Endothelial cell of umbilical vein (primary cell): ENCODE measurements at places on chromosomes 4 and X. TPM values are rescaled to one million over a fixed set of nuclear protein-coding genes. Genes with fewer than 3 reads are reported as not detected.

GRCh38 chrX:65697211-65697641 is 29.8 kb downstream of the MSN start:
- DNase-seq, result no peak

- DNase-seq, result no peak
Observed at GRCh38 chrX:68570598-68570997, 71.7 kb downstream of the YIPF6 start.

DNA sequence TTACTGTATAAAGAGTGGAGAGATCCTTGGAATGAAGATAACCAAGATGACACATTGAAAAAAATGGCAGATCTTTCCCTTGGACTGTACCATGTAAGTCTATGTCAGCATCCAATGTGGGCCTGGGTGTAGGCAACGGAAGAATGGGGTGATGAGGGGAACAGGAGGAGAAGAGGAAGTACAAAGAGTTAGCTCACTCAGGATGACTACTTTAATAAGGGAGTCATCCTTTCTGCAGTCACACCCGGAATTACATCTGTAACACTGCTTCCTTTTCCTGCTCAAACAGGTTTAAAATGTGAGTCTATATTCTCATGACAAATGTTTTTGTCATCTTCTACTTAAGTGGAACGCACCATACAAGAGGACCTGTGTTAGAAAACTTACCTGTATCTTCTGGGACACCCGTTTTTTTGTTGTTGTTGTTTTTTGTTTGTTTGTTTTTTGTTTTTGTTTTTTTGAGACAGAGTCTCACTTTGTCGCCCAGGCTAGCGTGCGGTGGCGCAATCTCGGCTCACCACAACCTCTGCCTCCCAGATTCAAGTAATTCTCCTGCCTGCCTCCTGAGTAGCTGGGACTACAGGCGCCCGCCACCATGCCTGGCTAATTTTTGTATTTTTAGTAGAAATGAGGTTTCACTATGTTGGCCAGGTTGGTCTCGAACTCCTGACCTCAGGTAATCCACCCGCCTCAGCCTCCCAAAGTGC is 18.0 kb downstream of the HPSE start:
- no peak for DNase-seq

- peak; percentile 49 for DNase-seq
Observed at GRCh38 chrX:70433848-70434351, 10.7 kb upstream of the DLG3 start.

AMBN gene
- polyA plus RNA-seq, result not detected in 2 replicates

- DNase-seq, result peak; percentile 42
Observed at GRCh38 chrX:22314692-22315091, 42.0 kb downstream of the CBLL2 start.

ASB11 gene
- polyA plus RNA-seq, result 0.06 TPM in 1 of 2 replicates, not detected in the other

FAM193A gene
- 12.3 TPM in 2 replicates for polyA plus RNA-seq

GPRASP1 gene
- 0.32 and 0.33 TPM in 2 replicates for polyA plus RNA-seq

FMR1NB gene
- not detected in 2 replicates for polyA plus RNA-seq

TRPC5OS gene
- not detected in 2 replicates for polyA plus RNA-seq

DNA sequence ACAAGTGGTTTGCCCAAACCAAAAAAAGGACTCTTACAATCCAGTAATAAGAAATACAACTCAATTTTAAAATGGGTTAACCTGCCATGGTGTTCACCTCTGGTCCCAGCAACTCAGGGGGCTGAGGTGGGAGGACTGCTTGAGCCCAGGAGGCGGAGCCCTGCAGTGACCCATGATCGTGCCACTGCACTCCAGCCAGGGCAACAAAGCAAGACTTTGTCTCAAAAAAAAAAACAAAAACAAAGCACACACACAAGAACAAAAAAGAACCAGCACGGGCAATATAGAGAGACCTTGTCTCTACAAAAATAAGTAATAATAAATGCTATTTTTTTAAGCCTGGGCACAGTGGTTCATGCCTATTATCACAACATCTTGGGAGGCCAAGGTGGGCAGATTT is 28.7 kb downstream of the ARAP2 start:
- no peak for DNase-seq

SGMS2 gene
- 33.2 and 39.1 TPM in 2 replicates for polyA plus RNA-seq

- peak; percentile 27 for DNase-seq
Observed at GRCh38 chr4:168488869-168489274, 8.0 kb upstream of the PALLD start.

REELD1 gene
- polyA plus RNA-seq, result not detected in 2 replicates

- no peak for DNase-seq
Observed at GRCh38 chrX:112768563-112768962, 72.1 kb downstream of the AMOT start.

DNA sequence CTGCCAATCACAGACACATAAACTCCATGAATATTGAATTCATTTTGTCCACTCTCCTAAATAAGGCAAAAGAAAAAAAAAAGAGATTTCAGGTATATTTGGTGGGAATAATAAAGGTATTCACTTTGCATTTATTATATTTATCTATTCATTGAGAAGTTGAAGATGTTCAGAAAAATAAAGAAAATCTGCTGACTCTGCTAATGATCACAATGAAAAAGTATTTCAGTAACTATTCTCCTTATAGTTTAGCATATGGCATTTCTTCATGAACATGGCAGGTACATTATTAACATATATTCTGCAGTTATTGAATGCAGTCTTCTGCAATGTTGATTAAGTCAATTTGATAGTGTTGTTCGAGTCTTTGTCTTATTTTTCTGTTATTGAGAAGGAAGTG is 202.5 kb upstream of the ANKRD50 start:
- no peak for DNase-seq

DNA sequence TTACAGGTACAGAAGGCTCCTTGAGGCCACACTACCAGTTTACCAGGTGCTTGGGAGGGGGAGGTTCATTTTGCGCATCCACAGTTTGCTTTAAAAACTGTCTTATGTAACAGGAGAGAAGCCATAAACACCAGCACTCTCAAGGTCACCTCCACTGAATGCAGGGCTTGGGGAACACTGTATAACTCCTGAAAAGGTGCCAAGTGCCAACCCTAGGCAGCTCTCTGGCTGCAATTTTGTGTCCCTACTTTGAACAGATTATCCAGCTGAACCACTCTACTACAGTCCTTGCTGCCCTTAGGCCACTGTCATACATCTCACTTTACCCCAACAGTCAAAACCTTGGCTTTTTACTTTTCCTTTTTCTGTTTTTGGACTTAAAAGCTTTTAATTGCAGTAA is 507.9 kb downstream of the SMARCA1 start:
- DNase-seq, result no peak

GRCh38 chr4:148056879-148057278 is 325.0 kb downstream of the ARHGAP10 start:
- DNase-seq, result peak; percentile 25

DNA sequence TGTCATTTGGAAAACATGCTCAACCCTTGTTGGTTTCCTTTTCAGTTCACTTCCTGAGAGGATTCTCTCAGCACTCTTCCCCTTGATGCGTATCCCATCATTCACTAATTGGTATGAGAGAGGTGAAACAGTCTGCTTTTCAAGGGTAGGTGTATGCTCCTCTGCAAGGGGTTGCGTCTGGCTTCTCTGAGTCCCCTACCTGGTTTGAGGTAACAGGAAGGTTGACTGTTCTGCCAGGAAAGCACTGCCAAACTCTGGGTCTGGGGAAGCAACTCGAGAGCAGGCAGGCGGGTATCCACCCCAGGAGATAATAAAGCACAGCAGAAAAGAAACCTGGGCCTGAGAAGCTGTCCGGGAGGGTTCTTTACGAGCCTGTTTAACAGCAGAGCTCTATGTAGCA is 101.2 kb downstream of the SHROOM4 start:
- no peak for DNase-seq

GRCh38 chr4:187436251-187436650 is 559.3 kb upstream of the ZFP42 start:
- DNase-seq, result no peak

TRIM75 gene
- not detected in 2 replicates for polyA plus RNA-seq

DRD5 gene
- not detected in 2 replicates for polyA plus RNA-seq

GRCh38 chrX:40006106-40007017 is 91.4 kb downstream of the BCOR start:
- no peak for DNase-seq

- DNase-seq, result no peak
Observed at GRCh38 chr4:175874306-175874705, 62.2 kb upstream of the GPM6A start.

GAB3 gene
- polyA plus RNA-seq, result 6.0 and 6.1 TPM in 2 replicates

GRCh38 chr4:13957871-13958270 is 330.3 kb upstream of the BOD1L1 start:
- no peak for DNase-seq
